ENCODE measurements at places on chromosomes 1 and 21.

DNA sequence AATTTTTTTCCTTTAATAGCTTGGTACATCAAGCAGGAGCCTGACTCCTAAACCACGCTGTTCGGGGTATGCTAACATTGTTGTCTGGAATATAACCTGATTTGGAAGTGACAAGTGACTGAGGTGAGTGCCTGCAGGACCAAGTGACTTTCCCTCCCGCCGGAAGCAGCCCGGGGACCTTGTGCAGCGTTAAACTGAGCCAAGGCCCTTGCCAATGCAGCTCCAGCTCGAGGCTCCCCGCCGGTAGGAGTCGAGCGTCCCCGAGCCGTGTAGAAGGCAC lies 716 bp upstream of the MTARC1 start:
- no peak for DNase-seq

GRCh38 chr1:93815366-93816110 lies 63.5 kb downstream of the DNTTIP2 start:
- no peak for DNase-seq

DNA sequence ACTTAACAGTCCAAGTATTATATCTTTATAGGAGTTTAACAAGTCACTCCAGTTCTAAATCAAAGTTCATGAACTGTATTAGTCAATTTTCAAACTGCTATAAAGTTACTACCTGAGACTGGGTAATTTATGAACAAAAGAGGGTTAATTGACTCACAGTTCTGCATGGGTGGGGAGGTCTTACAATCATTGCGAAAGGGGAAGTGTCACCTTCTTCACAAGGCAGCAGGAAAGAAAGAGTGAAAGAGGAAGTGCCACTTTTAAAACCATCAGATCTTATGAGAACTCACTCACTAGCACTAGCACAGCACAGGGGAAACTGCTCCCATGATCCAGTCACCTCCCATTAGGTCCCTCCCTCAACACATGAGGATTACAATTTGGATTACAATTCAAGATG lies 70.0 kb downstream of the CLCA4 start:
- DNase-seq: no peak

DNA sequence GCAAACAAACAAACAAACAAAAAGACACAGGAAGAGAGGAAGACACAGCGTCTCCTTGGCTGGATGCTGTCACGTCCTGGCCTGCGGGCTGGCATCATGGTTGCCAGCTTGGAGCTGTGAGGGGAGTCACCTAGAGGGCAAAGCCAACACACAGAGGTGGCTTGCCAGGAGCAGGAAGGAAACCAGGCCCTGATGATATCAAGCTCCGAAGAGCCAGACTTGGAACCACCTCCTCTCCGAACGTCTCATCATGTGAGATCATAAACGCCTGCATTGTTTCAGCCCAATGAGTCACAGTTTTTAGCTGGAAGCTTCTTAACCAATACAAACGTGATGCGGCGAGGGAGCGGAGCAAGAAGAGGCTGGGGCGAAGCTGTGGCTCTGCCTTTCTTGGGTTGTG lies 8.7 kb downstream of the PLA2G2D start:
- DNase-seq: no peak

- DNase-seq: no peak
Measured at GRCh38 chr1:151277249-151277648, 4.8 kb upstream of the ZNF687 start.
